ENCODE measurements at places on chromosomes 4 and X.

- no peak for DNase-seq
These were observed 226.5 kb downstream of the FBXO8 start for GRCh38 chr4:174056959-174057358.

DNA sequence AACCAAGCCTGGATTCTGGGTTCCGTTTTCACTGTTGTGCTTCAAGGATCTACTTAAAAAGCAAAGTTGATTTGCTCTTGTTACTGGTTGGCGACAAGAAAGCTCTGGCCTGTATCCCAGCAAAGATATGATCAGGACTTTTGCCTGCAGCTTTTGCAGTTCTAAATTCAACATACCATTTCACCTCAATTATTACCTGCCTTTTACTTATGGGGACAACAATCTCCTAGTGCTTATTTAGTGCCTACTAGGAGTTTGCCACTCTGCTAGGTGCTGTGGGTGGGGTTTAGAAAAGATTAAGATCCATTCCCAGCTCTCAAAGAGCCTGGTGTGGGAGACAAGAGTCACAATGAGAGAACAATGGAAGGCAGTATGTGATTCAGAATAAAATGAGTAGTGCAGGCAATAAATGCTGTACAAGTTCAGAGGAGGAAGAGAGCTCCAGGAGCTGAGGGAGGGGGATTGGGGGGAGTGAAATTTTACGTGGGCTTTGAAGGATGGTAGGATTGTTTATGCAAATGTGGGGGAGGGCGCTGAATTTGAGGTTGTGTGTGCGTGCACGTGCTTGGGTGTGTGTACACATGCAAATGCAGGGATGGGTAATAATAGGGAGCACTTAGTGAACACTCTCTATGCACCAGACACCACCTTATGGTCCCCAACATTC lies 5.0 kb upstream of the TMEM164 start:
- DNase-seq = no peak

DNA sequence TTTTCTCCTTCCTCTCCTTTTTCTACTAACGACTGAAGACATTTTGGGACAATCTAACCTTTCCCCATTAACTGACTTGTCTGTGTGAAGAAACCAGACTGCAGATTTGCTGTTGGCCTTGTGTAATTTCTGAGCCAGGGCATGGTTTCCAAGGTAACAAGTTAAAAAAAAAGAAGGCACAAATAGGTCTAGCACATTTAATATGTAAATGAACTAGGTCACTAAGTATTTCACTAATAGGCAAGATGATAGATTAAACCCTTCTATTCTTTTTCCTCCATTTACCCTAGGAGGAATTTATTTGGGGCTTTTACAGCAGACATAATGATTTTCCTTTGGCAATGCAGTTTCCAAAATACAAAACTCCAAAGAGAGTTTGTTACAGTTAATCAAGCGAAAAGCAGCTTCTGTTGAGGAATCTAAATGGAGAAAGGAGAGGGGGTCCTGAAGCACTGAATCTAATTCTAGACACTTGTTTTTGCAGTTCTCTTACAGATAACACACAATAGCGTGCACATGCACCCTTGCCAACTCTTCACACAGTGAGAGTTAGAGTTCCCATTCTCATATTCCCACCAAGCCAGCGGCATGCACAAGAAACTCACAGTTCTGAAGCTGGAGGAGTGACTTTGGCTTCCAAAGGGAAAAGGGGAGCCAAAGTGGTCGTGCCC lies 72.0 kb downstream of the TSPAN5 start:
- no peak for DNase-seq

DNA sequence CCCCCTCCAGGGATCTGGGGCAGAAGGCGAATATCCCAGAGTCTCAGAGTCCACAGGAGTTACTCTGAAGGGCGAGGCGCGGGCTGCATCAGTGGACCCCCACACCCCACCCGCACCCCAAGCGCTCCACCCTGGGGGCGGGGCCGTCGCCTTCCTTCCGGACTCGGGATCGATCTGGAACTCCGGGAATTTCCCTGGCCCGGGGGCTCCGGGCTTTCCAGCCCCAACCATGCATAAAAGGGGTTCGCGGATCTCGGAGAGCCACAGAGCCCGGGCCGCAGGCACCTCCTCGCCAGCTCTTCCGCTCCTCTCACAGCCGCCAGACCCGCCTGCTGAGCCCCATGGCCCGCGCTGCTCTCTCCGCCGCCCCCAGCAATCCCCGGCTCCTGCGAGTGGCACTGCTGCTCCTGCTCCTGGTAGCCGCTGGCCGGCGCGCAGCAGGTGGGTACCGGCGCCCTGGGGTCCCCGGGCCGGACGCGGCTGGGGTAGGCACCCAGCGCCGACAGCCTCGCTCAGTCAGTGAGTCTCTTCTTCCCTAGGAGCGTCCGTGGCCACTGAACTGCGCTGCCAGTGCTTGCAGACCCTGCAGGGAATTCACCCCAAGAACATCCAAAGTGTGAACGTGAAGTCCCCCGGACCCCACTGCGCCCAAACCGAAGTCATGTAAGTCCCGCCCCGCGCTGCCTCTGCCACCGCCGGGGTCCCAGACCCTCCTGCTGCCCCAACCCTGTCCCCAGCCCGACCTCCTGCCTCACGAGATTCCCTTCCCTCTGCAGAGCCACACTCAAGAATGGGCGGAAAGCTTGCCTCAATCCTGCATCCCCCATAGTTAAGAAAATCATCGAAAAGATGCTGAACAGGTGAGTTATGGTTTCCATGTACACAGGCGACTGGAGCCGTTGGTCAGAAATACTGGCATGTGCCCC lies at the start of gene CXCL1:
Gene CXCL1, plus strand, starts transcription at position 264 of the 926 bp plus-strand sequence. Its CDS starts 78 bp downstream, at position 342.
- no peak for DNase-seq

DNA sequence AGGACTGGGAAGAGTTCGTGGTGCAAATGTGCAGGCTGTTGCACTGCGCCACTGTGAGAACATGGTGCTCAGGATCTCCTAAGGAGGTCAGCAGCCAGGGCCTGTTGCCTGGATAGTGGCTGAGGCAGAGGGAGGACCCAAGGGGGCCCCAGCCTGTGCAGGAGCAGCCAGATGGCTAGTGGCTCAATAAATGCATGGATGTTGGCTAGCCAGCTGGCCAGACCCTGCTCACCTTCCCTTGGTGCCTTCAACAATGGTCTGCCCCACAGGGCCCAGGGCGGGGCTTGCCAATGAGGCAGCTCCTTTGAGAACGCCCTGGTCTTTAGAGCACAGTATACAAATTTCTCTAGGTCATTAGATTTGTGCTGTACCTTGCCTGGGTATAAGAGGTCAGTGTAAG lies 67.4 kb downstream of the TNIP2 start:
- DNase-seq = no peak

- no peak for DNase-seq
These were observed 139.5 kb upstream of the NOCT start for GRCh38 chr4:138875891-138876608.
